Adipocyte (in vitro differentiated cells): ENCODE measurements at places on chromosomes 6 and 20.
A peak's percentile ranks its signal among the peaks of the same experiment; 100 is the strongest.

GRCh38 chr6:108179741-108180140, 13.9 kb downstream of the NR2E1 start:
- DNase-seq, result no peak

DNA sequence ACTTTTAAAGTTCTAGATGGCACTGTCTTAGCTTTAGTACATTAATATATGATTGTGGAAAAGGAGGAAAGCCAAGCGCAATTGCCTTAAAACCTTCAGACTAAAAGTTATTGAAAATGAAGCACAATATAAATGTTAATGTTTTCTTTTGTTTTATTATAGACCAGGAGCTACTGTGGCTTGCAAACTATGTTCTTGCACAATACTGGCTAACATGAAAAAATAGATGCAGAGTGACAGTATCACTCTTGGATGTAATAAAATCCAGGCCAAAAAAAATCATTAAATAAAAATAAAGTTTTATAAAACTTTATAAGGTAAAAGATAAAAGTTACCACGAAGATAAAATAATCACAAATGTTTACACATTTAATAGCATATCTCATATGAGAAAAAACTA, 18.3 kb upstream of the PLN start:
- DNase-seq, result peak; percentile 52

- peak; percentile 43 for DNase-seq
These were observed 44.7 kb downstream of the GSTA2 start for GRCh38 chr6:52718550-52718949.

- DNase-seq, result peak; percentile 87
These were observed 137.0 kb upstream of the STMND1 start for GRCh38 chr6:16964553-16965499.

DNA sequence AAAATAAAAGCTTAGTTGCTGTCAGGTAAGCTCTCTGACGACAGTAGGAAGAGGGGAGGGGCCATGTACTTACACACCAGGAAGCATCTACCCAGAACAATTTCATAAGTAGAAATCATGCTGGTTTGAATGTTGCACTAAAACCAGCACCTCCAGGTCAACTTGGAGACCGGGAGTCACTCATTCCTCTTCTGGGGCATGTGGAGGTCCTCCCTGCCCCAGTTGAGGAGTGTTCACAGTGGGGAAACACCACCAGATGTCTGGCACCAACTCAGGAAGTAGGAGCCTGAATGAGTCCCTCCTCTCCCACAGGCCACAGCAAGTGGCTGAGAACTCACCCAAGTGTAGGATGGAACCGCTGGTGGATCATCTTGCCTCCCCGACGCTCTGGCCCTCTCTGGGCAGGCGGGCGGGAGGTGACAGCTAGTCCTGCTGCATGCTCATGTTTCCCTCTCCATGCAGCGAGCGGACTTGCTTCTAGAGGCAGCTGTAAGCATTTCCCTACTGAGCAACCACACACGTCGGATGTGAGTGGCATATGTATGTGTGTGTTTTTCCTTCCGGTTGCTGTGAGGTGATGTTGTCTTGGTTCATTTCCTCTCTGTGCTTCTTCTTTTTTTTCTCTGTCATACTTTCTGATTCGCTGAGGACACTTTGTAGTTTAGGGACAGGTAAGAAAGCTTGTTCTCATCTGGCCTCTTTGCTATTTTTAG, 149.5 kb upstream of the NEDD9 start:
- DNase-seq, result no peak

- DNase-seq, result no peak
These were observed 106.8 kb upstream of the HS3ST5 start for GRCh38 chr6:114449659-114450058.

DNA sequence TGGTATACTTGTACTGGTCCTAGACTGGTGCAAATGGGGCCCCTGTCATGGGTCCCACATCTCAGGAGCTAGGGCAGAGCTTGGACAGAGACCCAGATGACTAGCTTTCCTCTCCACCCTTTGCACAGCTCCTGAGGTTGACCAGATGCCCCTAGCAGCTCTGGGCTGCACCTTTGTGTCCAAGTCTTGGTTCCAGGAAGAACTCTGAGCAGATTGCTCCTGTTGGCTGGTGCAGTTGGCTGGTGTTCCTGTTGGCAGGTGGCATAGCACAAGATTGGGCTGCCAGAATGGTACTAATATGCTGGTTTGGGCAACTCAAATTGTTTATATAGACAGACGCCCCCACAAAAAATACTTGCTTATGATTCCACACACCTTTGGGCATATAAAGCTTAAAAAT, 89.4 kb upstream of the EZR start:
- DNase-seq, result no peak

GRCh38 chr6:108157234-108157980, 8.4 kb upstream of the NR2E1 start:
- DNase-seq, result peak; percentile 25

DNA sequence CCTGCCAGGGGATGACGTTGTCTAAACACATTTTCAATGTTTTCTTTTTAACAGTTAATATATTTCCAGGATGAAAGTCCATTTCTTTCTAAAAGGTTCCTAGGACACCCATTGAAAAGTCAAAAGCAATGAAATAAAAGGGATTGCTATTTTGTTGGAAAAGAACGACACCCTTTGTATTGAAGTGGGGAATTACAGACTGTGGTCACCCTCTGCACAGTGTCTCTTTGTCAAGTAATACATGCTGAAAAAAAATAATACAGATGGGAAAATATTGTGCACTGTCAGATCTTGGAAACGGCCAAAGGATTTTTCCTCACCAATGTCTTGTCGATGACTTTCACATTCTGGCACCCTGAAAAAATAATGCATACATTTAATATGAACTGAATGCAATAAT, 56.9 kb downstream of the HAO1 start:
- DNase-seq, result no peak

DNA sequence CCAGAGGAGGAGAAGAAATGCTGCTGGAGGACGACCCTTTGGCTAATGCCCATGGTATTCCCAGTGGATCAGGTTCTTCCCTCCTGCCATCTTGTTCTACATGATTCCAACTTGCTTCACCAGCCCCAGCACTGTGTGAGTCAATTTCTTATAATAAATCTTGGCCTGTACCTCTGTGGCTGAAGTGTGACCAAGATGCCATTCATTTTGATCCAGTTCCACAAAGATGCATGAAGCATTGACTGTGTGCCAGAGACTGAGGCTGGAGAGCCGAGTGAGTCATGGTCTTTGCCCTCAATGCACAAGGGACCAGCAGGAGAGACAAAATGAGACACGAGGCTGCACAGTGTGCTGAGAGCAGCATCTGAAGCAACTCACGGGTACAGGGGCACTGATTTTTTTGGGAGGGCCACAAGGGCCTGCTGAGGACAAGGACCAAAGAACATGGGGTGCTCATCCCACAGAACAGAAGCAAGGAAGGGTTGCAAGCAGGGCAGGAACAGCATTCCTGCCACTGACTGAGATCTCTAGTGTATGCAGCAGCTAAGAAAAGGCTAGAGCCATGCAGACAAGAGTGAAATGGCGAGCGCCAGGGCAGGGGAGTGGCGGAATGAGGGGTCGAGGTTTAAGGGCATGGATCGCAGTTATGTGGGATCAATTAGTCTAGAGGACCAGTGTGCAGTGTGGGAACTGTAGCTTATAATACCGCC, 207.0 kb downstream of the THBS2 start:
- peak; percentile 44 for DNase-seq

GRCh38 chr6:41767112-41767833, 12.4 kb downstream of the FRS3 start:
- DNase-seq, result peak; percentile 93

DNA sequence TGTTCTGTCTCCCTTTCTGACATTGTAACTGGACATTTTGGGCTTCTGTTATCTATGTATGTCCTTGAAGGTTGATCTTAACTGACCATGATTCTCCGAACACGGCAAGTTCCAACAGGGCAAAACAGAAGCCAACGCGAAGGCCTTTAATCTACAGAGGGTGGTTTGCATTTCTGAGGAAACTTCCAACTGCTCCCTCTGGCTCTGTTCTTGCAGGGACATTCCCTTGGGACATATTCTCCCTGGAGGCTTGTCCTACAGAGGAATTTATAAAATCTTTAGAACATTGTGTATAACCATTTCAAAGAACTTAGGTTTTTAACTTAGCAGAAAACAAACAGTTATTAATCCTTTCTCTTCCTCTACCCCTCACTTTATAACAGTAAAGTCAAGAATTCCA, 189.0 kb upstream of the CDYL start:
- peak; percentile 17 for DNase-seq
